Stimulated activated CD4-positive, alpha-beta T cell treated with anti-CD3 and anti-CD28 coated beads, Interleukin-12 subunit alpha, Interleukin-12 subunit beta, amount 100 ng/mL, for 48 hours (primary cell): ENCODE measurements at places on chromosomes 16 and 17.

GRCh38 chr17:33948309-33948708, 306.8 kb upstream of the CCL2 start:
- no peak for DNase-seq

GRCh38 chr17:83107656-83108048, 28.2 kb downstream of the METRNL start:
- no peak for DNase-seq

DNA sequence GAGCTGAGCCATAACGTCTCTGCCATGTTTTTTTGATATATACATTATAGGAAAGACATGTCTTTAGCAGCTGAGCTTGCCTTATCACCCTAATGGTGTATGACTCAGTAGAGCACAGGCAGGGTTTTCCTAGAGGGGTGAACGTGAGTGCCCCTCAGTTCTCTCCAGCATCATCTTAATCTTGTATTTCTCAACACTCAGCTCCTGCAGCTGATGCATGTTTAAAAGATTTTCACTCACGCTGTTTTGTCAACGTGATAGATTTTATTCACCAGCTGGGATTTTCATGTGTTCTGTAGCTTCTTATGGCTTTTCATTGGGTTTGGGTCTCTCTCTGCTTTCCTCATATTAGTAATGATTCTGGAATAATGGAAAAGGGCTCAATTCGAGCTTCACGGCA, 186.0 kb upstream of the PMFBP1 start:
- DNase-seq: no peak

GRCh38 chr16:71880176-71880575, 3.8 kb downstream of the ZNF821 start:
- DNase-seq: no peak

- DNase-seq: no peak
Observed at GRCh38 chr16:15723808-15724207, 73.8 kb downstream of the NDE1 start.
